ENCODE measurements at places on chromosomes 7 and 10.

GRCh38 chr7:99843808-99844207, 16.0 kb downstream of the CYP3A43 start:
- DNase-seq: no peak

DNA sequence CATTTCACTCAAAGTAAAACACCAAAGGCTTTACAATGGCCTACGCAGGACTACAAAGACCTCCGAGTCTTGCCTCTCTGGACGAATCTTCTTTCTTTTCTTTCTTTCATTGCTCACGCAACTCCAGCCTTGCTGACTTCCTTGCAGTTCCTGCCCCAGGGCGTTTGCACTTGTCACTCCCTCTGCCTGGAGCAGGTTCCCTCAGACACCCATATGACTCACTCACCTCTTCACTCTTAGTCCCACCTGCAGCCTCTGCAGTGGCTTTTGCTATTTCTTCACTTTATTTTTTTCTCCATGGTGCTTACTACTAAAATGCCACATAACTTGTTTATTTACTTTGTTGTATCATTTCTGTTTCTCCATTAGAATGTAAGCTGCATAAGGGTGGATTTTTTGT, 33.1 kb downstream of the GHRHR start:
- no peak for DNase-seq

GRCh38 chr7:18407385-18407784, 88.2 kb upstream of the HDAC9 start:
- no peak for DNase-seq

DNA sequence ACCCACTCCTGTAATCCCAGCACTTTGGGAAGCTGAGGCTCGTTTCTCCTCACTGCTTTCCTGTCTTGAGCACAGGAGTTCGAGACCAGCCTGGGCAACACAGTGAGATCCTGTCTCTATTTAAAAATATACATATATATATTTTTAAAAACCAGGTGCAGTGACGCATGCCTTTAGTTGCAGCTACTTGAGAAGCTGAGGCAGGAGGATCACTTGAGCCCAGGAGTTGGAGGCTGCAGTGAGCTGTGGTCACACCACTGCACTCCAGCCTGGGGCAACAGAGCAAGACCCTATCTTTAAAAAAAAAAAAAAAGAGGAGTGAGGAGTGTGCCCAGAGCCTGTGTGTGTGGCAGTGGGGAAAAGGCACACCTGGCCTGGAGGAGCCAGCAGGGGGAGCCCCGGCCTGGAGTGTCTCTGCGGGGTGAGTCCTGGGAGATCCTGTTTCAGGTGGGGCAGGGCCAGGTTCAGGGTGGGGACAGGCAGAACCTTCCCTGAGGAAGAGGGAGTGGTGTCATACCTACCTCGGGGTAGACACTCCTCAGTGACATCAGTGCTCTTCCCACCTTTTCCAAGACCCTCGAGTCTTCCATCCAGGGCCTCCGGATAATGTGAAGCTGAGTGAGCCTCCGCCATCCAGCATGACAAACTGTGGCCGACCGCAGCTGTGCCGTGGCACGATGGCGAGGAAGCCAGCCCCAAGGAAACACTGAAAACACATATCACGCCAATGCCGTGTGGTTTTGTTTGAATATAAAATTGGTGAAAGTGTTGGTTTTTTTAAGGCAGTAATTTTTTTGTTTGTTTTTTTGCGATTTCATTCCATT, 9.0 kb upstream of the ARPC1B start:
- peak; percentile 66 for DNase-seq

DNA sequence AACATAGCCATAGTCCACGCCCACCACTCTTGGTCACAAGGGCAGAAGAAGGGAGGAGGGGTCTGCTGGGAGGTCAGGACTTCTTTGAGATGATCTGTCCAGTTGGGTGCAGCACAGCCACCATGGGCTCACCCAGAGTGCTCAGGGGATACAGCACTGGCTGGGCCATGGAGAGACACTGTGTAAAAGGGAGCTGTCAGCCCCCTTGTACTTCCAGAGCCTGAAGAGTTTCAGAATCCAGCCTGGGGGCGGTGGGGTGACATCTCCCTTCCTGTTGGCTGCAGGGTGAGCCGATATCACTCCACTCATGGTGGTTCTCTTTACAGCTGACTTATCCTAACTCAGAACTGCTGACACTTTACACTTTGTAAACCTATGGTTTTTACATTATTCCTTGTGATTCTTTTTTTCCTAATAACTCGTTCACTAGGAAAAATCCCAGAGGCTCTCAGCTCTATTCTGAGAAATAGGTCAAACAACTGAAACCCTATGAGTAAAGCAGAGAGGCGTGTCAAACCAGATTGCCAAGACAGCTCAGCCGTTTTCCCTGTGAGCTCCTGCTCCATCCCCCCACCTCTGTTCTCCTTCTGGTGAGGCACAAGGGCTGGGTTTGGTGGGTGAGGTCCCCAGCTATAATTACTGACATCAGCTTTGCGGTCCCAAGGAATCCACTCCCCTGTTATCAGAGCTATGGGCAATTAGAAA, 3.2 kb upstream of the MRPS24 start:
- DNase-seq: no peak

- DNase-seq: no peak
Measured at GRCh38 chr7:50265968-50266634, 38.4 kb upstream of the IKZF1 start.

DNA sequence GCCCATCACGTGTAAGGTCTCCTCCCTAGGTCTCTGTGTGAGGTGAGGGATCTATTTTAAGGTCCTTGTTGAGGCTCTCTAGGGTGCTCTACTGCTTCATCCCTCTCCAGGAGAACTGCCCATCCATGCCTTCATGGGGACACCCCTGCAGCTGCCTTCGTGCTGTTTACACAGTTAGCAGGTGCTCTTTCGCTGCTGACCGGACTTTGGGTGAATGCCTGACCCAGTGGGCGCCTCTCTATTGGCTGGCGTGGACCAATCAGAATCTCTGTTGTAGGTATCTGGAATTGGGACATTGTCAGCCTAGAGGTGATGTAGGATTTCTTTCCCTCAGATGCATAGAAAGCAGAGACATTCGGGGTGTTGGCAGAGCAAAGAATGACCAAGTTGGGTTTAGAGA, 38.7 kb upstream of the HMX3 start:
- no peak for DNase-seq
